ENCODE measurements at places on chromosomes 6 and 20.

DNA sequence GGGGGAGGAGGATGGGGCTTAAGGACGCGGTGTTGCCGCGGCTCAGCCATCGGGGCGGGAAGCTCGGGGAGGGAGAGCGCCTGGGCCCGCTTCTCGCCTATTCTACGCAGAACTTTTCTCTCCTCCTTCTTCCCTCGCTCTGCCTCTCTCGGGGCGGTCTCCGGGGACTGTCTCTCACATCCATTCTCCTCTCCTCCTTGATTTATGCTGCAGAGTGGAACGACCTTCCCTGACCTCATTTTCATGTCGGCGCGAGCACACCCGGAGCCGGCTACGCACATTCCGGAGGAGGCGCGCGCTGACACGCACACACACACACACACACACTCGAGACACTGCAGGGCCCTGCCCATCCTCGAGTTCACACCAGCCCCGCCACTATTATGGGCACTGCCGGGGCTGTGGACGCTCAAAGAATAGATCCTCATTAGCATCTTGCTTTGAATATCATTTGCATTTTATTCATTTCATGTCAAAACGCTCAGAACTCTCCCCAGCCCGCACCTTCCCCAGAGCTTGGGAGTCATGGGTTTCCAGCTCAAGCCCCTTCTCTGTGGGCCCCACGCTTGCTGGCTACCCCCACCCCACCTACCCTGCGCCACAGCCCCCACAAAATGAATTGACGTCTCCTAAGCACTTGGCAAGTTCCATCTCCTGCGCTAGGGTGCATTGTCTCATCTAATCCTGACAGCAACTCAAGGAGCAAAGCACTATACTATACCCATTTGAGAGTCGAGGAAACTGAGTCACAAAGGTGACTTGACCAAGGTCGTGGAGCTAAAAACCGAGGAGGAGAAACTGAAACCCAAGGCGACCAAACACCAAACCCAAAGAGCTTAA, 36.8 kb downstream of the NCR2 start:
- DNase-seq = peak; percentile 34

GRCh38 chr6:43508481-43509141, 1.5 kb downstream of the LRRC73 start:
- DNase-seq = no peak

DNA sequence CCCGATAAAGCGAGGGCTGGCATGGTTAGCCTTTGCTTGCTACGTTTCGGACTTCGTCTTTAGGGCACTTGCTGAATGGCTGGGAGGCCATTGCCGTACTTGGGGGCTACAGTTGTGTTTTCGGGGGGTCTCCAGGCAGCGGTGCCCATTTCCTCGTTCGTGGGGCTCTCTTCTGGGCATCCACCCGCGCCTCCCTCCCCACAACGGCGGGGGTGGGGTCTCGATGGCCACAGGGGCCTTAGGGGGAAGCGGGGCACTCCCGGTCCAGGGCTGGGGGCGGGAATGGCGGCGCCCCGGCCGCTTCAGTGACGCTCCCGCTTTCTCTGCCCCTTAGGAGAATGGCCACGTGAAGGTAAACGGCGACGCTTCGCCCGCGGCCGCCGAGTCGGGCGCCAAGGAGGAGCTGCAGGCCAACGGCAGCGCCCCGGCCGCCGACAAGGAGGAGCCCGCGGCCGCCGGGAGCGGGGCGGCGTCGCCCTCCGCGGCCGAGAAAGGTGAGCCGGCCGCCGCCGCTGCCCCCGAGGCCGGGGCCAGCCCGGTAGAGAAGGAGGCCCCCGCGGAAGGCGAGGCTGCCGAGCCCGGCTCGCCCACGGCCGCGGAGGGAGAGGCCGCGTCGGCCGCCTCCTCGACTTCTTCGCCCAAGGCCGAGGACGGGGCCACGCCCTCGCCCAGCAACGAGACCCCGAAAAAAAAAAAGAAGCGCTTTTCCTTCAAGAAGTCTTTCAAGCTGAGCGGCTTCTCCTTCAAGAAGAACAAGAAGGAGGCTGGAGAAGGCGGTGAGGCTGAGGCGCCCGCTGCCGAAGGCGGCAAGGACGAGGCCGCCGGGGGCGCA, 2.4 kb downstream of the MARCKS start:
- DNase-seq = peak; percentile 72

DNA sequence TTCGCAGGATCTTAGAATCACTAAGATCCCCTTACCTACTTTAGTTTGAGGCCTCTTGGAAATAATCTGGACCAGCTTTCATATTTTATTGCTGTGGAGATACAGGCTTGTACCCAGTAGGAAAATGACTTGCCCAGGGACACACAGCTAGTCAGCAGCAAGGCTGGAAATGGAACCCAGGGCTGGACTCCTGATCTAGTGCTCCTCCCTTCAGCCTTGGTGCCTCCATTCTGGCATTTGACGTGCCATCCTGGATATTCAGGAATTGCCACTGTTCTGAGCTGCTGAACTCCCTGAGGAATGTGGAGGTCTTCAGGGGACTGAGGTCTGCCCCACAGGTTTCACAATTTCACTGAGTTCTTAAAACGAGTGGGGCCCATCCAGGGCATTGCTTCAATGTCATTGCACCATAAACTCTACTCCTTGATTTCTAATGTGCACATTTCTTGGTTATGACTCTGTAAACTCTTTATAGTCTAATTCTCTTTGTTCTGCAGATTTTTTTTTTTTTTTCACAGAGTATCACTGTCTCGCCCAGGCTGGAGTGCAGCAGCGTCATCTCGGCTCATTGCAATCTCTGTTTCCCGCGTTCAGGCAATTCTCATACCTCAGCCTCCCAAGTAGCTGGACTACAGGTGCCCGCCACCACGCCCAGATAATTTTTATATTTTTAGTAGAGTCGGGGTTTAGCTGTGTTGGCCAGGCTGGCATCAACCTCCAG, 26.7 kb upstream of the CDKN1A start:
- DNase-seq = no peak

DNA sequence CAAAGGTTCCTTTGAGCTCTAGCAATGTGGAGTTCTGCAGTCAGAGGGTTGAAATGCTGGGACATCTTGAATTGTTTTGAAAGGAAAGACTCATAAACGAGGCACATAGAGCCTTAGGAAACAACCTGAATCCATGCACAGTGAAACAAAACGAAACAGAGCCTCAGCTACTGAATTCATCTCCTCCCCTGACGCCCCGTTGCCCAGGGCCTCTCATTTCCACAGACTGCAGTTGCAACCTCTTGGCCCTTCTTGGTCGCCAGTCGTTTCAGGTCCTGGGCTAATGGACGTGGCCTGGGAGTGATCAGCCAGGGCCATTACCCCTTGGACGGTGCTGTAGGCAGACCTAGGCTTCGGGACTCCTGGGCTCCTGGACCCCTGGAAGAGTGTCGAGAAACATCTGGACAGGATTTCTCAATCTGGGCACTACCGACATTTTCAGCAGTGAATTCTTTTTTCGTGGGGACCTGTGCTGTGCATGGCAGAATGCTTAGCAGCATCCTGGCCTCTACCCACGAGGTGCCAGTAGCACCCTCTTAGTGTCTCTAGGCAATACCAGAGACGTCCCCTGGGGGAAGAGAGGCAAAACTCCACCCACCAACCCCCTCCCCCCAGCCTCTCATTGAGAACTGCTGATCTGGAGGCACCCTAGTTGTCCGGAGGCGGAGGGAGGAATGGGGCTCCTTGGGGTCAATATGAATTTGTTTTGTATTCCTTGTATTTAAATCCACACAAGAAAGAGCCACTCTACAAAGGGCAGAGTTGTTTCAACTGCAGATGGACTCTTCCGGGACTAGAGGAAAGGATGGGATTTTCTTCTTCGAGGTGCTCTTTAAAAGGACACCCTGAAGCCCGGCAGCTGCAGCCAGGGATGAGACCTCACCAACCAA, 50.2 kb downstream of the TMEM242 start:
- no peak for DNase-seq

Data from fibroblast of skin of scalp (primary cell).